Choroid plexus epithelial cell (primary cell): ENCODE measurements at places on chromosomes 1 and 21.

- peak; percentile 50 for DNase-seq
Observed at GRCh38 chr1:98422816-98423215, 238.7 kb upstream of the SNX7 start.

DNA sequence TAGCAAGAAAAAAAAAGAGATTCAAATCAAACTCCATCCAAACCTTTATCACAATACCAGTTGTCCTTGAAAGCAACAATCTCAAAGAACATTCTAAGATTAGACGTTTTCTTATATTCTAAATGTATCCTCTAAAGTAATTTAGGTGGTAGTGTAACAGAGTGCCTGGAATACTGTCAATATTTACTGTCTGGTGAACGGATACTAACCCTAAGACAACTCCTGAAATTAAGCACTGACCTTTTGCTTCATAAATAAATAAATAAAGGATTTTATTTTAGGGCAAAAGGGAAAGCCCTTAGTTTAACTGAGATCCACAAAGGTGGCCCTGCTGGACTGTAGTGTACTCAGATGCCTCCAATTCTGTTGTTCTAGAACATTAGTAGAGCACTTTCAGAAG, 9.9 kb upstream of the USH2A start:
- no peak for DNase-seq

DNA sequence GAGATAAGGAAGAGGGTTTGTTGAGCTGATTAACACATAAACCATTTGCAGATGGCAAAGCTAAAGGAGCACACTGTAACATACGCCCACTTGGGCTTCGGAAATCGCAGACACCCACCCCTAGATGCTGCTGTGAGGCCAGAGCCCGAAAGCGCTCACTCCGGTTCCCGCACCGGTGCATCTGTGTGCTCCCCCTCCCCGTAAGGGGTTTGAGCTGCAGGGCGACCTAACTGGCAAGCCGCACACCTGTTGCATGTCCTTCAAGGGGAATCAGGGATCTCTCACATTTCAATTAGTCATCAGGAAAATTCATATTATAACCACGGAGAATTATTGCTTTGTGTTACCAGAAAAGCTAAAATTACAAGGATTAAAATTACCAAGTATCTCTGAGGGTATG, 1.4 kb upstream of the CFH start:
- DNase-seq = no peak

GRCh38 chr1:227033880-227034279, 93.8 kb downstream of the COQ8A start:
- DNase-seq = no peak

DNA sequence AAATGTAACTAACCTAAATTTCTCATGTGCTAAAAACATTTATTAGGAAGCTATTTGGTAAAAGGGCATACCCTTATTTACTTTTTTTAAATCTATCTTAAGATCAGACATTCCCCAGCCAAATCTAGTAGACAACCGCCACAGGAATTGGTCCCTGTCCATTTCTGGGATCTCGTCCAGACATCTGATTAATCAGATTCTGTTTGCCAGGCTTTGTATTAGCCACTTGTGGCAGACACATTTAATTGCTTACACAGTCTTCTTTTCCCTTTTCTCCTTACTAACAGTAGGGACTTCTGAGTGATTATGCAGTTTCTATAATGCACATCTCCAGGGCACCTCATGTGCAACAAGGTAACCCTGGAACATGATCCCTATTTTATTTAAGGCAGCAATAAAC, 449.0 kb upstream of the RGS18 start:
- no peak for DNase-seq

DNA sequence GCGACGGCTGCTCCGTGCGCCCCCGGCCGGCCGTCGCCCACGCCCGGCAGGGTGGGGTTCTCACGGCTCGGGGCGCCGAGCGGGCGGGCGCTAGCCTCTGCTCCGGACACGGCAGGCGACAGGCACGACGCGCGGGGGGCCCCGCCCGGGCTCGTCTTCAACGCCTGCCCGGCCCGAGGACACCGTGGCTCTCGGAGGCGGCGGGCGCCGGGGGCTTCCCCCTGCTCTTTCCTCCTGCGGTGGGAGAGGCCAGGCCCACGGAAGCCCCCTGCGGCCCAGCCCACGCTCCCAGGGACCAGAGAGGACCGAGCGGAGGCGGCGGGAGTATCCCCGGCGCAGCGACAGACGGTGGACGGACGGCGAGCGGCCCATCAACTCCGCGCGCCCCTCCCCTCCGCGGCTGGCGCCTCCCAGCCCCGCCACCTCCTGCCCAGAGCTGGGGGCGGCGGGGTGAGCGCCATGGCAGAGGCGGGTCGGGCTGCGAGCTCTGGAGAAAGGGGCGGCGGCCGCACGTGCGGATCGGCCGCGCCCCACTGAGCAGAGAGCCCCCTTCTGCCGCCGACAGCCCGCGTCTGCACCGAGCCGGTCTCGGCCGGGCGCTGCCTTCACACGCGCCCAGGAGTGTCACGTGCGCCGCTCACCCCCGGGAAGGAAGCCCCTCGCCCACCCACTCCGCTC, at the start of the genes SHE and TDRD10:
Gene SHE (minus strand): TSS at position 347 of the 678 bp plus-strand sequence. CDS start 386 bp downstream, outside the sequence.
Gene TDRD10 (plus strand): TSS at position 154 of the 678 bp plus-strand sequence. CDS start 4,685 bp downstream, outside the sequence.
- no peak for DNase-seq

- DNase-seq = peak; percentile 26
Observed at GRCh38 chr1:158053276-158053675, 59.8 kb downstream of the KIRREL1 start.

- DNase-seq = peak; percentile 70
Observed at GRCh38 chr1:151990856-151991198, 2.8 kb downstream of the S100A10 start.

GRCh38 chr1:77413541-77414335, 131.9 kb downstream of the AK5 start:
- no peak for DNase-seq

- DNase-seq = peak; percentile 94
Observed at GRCh38 chr1:62384276-62385005, 52.4 kb upstream of the USP1 start.
